ELF-1 (cell line): ENCODE measurements at places on chromosomes 5 and 9.

GRCh38 chr9:129071526-129072126 is 9.3 kb upstream of the DOLPP1 start:
- DNase-seq: peak; percentile 83

DNA sequence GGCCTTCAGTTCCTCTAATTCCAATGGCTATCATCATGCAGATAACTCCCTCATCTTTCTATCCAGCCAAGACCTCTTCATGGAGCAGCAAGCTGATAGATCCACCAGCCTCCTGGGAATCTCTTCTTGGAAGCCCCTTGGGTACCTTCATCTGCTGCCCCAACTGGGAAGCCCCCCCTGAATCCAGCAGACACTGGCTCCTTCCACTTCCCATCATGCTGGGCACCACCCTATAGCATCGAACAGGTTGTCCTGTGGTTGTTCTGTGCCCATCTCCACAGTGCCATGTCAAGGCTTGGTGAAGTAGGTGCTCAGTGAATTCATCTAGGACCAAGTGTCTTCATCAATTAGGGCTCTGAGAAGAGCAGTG is 410.4 kb upstream of the KLF4 start:
- no peak for DNase-seq

GRCh38 chr9:447230-448025 is 232.8 kb downstream of the DOCK8 start:
- DNase-seq: no peak

DNA sequence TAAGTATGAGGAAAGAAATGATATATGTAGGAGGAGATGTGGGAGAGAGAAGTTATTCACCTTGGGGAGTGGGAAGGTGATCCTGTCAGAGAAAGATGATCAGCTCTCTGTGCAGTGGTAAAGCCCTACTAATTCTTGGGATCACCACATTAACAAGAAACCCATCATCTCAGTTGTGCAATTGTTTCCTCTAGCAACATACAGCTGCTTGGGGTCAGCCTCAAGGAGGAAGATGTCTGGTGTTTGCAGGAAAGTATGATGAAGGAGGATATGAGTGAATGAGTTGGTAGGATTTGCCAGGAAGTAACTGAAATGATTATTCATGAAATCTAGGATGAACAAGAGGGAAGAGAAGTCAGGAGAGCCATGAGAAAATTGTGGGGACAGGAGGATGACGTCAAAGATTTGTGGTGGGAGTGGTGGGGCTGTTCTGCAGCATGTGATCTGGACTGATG is 50.1 kb downstream of the TNFSF8 start:
- no peak for DNase-seq

DNA sequence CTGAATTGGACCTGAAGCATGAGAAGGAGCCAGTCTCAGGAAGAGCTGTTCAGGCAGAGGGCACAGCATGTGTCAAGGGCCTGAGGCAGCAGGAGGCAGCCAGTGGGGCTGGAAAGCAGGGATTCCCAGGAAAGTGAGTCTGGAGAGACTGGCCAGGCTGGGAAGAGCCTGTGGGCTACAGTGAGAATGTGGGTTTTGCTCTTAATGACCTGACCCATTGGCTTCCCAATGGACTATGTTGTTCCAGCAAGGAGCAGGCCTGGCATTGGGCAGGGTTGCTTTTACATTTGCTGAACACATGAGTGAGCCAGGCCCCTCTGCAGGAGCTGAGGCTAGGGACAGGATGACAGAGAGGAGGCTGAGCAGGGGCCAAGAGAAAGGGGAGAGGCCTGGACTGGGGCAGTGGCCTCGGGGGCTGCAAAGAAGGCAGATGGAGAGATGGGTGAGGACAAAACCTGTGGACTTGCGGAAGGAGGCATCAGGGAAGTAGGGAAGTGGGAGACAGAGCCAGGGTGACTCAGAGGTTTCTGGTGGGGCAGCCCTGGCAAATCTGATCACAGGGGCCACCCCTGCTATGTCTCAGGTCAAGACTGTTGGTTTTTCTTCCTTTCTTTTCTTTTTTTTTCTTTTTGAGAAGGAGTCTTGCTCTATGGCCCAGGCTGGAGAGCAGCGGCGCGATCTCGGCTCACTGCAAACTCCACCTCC is 65.9 kb upstream of the NEK6 start:
- DNase-seq: no peak

DNA sequence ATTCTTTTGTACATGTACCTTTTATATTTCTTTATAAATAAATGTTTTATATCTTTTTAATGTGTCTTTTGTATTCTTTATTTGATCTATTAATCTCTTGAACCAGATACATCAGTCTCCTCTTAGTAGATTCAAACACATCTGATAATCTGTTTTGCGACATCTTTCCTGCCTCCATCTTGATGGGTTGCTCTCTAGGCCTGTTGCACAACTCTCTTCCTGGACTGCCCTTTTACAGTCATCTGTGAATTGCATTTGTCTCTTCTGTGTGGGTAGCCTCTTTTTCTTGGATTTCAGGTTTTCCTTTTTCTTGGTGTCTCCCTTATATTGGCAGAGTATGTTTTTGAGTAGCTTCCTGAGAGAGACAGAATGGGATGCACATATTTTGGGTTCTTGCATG is 6.2 kb downstream of the ZFYVE16 start:
- no peak for DNase-seq

- no peak for DNase-seq
These were observed 77.7 kb downstream of the ANKH start for GRCh38 chr5:14793851-14794250.

- peak; percentile 22 for DNase-seq
These were observed 25.3 kb downstream of the GGTA1 start for GRCh38 chr9:121474231-121474947.

- DNase-seq: peak; percentile 94
These were observed 16.2 kb downstream of the TRIM7 start for GRCh38 chr5:181188700-181189362.

DNA sequence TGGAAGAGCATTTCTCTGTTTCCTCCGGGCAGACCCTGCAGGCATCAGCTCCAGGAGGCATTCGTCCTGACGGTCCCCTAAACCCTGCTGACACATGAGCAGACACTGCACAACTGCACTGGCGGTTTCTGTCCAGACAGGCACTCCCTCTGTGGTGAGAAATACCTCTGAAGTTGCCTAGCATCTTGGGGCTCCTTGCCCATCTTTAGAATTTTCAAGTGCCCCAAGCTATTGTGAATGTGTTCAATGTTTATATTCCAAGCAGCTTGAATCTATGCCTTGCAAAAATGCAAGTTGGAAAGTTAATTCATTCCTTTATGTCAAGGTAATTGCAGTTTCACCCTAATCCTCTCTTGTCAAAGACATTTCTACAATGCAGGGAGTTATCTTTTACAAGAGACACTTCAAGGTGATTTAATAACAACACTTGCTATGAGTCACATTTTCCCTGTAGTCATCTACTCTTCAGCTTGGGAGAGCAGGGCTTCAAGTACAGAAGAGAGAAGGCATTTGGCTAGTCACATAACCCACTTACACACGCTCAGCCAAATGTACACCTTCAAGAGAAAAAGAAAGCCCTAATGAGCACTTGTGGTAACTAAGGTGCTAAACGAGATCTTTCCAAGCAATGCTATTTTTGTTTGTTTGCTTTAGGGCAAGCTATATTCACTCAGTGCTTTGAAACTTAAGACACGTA is 302.5 kb downstream of the MLLT3 start:
- peak; percentile 23 for DNase-seq

DNA sequence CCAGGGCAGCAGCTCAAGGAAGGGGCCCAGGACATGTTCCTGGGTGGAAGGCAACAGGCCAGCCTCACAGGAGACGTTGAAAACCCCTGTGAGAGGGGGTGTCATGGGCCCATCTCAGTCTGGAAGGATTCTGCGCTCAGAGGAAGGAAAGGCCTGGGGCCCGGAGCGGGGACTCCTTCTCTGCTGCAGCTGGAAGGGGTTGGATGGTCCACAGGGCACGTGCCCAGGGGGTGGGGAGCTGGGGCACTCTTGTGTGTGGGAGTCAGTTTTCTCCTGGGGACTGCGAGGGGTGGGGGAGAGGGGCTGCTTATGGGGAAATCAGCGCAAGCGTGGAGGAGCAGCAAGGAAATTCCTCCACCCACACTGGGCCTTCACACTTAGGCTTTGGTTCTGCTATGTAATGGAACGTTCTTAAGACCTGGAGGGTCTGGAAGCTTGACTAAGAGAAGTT is 2.9 kb upstream of the LPCAT1 start:
- DNase-seq: no peak

DNA sequence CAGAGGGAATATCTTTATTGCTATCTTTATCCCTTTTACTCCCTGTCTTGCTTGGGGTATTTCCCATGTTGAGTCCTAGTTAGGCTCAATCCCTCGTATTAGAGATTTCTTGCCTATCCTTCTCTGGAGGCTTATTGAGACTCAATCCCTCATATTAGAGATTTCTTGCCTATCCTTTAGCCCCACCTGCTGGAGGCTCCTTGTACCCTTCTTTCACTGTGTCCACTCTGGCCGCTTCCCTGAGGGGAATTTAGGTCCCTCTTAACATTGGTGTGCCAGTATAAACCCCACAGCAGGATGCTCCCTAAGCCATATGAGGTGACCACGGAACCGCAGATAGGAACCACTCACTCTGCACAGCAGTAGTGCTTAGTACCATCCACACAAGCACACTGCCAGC is 110.7 kb upstream of the MAMDC2 start:
- peak; percentile 13 for DNase-seq

- DNase-seq: peak; percentile 72
These were observed 723 bp downstream of the PPP1R26 start for GRCh38 chr9:135480071-135480939.

DNA sequence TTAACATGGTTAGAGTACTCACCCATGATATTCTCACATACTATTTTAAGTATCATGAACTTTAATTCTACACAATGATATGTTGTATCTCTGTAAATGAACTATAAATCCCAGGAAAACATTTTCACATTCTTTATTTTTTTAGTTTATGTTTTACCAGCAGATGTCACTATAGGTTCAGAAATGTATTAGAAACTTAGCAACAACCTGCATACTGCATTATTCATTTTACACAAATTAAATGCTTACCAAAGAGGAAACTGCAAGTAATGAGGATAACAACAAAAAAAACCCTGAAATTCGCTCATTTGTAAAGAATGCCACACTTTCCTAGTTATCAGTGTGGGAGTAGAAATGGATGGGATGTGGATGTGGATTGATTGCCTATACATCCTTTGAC is 217.5 kb upstream of the OTULINL start:
- no peak for DNase-seq

DNA sequence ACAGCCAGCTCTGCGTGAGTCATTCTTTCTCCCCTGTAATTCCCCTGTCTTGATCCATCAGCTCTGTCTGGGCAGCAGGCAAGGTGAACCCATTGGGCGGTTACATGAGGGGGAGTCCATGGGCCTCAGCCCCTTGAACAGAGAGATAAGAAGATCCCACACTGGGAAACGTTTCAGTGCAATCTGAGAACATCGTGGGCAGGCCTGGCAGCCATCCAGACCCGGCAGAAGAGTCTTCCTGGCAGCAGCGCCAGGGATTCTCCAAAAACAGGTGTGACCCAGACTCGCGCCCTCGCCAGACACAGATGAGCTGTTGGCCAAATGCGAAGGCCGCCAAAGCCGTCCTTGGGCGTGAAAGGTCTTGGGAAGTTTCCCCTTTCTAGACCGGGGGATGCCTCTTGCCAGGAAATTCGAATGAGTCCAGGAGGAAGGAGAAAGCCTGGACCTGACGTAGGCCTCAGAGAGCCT is 6.4 kb upstream of the SLC12A7 start:
- no peak for DNase-seq

GRCh38 chr9:134704498-134704897 is 62.9 kb downstream of the COL5A1 start:
- DNase-seq: no peak

- DNase-seq: no peak
These were observed 51.9 kb downstream of the TGFBI start for GRCh38 chr5:136080483-136081216.

- no peak for DNase-seq
These were observed 48.7 kb upstream of the ACTBL2 start for GRCh38 chr5:57531333-57531732.

- no peak for DNase-seq
These were observed 690.3 kb upstream of the DMAC1 start for GRCh38 chr9:8489835-8490234.

- no peak for DNase-seq
These were observed 2.4 kb downstream of the SLC35D2 start for GRCh38 chr9:96381125-96381524.

DNA sequence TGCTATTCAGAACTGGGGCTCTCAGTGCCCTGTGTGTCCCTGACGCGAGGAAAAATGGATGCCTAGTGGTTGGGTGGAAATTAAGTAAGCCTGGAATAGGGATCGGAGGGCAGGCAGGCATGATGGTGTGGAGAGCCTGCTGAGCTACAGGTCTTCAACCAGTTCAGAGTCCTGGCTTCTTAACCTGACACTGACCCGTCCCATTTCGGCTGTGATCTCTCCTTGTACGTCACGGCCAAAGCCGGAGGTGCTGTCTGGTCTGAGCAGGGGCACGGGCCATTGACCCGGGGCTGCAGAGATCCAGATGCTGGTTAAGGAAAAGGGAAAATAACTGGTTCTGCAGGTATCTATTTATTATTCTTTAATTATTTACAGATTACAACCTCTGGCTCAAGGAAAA is 27.9 kb downstream of the RHOBTB3 start:
- peak; percentile 21 for DNase-seq

DNA sequence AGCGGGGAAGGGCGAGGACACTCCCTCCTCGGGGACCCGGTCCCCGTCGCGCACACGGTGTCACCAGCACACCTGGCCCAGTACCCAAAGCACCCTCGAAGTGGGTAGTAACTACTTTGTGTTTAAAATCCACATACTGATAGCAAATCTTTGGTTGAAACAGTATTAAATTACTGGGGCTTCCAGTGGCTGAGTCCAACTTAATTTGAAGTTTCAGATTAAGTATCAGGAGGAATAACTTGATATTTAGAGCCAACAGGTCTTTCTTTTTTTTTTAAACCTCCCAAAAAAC is 615 bp downstream of the ATG10 start:
- no peak for DNase-seq

DNA sequence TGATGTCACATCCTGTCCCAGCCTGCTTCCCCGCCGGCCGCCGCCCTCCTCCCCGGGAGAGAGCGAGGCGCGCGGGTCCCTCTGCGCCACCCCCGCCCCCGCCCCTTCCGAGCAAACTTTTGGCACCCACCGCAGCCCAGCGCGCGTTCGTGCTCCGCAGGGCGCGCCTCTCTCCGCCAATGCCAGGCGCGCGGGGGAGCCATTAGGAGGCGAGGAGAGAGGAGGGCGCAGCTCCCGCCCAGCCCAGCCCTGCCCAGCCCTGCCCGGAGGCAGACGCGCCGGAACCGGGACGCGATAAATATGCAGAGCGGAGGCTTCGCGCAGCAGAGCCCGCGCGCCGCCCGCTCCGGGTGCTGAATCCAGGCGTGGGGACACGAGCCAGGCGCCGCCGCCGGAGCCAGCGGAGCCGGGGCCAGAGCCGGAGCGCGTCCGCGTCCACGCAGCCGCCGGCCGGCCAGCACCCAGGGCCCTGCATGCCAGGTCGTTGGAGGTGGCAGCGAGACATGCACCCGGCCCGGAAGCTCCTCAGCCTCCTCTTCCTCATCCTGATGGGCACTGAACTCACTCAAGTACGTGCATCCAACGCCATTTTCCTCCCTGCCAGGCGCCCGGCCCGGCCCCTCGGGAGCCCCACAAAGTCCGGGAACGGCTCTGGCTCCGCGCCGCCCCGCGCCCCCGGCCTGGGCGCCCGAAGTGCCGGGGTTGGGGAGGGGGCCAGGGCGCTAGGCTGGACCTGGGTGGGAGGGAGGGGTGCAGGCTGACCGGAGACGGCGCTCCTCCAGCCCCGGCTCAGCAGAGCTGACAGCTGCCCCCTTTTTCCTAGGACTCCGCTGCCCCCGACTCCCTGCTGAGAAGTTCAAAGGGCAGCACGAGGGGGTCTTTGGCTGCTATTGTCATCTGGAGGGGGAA is 12.0 kb upstream of the OLFM1 start:
- peak; percentile 50 for DNase-seq

- no peak for DNase-seq
These were observed 28.1 kb downstream of the PIK3R1 start for GRCh38 chr5:68243681-68244080.
